Activated naive CD4-positive, alpha-beta T cell treated with anti-CD3 and anti-CD28 coated beads, Interleukin-2, amount 50 U/mL, for 72 hours (primary cell): ENCODE measurements at places on chromosomes 5 and 9. TPM values are rescaled to one million over a fixed set of nuclear protein-coding genes. Genes with fewer than 3 reads are reported as not detected.

The IL33 gene
- not detected for total RNA-seq

The MOB3B gene
- 1.3 TPM for total RNA-seq

The NXNL2 gene
- not detected for total RNA-seq

The ZFP37 gene
- total RNA-seq = 1.7 TPM

The FYB1 gene
- 161 TPM for total RNA-seq

The CDO1 gene
- 1.9 TPM for total RNA-seq

The ARHGEF37 gene
- total RNA-seq = 0.41 TPM

The LCN2 gene
- not detected for total RNA-seq

The ANGPTL2 gene
- total RNA-seq = not detected

The OGN gene
- not detected for total RNA-seq

The RNF180 gene
- total RNA-seq = not detected

The MELK gene
- total RNA-seq = 57.1 TPM

The PCDHB4 gene
- not detected for total RNA-seq

The TAS2R1 gene
- not detected for total RNA-seq

The CENPH gene
- 71.3 TPM for total RNA-seq

The GFI1B gene
- total RNA-seq = 0.48 TPM

The ECSCR gene
- not detected for total RNA-seq
